Hindlimb muscle (tissue), 1 donor: ENCODE measurements at places on chromosomes 13 and 19.

GRCh38 chr13:72126424-72126823, 259.4 kb upstream of the DACH1 start:
- DNase-seq = no peak

DNA sequence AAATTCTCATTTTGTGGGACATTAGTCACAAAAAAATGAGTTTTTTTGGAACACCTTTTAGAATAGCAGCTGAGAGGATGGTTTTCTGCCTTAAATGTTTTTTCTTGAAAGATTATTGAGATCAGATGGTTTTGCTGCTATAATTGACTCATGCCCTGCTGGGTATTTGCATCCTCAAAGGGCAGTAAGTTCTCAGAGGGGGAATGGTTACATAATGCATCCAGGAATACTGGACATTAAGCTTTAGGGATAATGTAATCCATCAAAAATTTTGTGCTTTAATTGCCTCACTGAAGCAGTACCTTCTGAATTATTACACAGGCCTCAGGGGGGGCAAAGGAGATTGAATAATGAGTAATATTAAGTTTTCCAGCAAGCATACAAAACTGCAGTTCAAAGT, 866.3 kb upstream of the SPRY2 start:
- no peak for DNase-seq

- no peak for DNase-seq
Observed at GRCh38 chr19:55333870-55334269, 5.8 kb upstream of the KMT5C start.

DNA sequence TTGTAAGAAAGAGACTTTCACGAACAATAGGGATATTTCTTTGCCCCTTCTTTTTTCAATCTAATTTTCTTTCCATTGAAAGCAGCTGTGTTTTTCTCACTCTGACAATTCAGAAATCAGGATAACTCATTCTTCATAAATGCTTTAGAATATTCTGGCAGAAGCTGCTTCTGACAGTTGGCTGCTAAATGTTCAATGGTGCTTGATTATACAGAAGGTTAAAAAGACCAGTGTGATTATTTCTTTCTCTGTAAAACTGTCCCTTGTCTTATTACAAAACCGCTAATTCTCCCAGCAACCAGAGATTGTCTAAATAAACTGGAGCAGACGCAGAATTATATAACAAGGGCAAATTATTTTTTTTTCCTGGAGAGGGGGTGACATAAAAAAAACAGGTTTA, 394.4 kb downstream of the SPRY2 start:
- DNase-seq = no peak

DNA sequence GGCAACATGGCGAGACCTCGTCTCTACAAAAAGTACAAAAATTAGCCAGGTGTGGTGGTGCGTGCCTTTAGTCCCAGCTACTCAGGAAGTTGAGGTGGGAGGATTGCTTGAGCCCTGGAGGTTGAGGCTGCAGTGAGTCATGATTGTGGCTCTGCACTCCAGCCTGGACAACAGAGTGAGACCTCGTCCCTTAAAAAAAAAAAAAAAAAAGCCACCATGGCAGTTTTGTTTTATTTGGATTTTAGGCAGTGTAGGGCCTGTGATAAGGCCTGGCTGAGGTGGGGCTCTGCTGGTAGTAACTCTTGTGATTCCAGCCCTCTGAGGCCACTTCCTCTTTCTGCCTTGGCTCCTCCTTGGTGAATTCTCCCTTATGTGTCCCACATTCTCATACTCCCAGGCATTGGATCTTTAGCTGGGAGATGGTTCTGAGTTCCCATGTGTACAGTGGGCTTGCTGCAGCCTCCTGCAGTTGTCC, 39.2 kb downstream of the GATAD2A start:
- no peak for DNase-seq

GRCh38 chr13:95457294-95457693, 95.2 kb upstream of the CLDN10 start:
- DNase-seq = no peak

GRCh38 chr13:75945841-75946482, 309.8 kb downstream of the LMO7 start:
- DNase-seq = no peak
